Muscle of leg (tissue), 16 donors: ENCODE measurements at places on chromosomes 13 and 19.

GRCh38 chr19:35031072-35031881 is 1.0 kb downstream of the SCN1B start:
- DNase-seq, result peak; percentile 62

DNA sequence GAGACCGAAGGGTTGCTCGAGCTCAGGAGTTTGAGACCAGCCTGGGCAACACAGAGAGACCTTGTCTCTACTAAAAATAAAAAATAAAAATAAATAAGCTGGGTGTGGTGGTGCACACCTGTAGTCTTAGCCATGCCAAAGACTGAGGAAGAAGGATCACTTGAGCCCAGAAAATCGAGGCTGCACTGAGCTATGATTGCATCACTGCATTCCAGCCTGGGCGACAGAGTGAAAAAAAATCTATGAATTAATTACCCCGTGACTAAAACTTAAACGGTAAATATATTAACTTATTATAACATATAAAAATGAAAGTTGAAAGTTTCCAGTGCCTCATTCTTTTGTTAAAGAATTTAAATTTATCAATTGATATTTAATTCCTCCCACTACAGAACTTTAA is 273.7 kb downstream of the KLF12 start:
- no peak for DNase-seq

GRCh38 chr19:31057476-31057875 is 291.8 kb downstream of the TSHZ3 start:
- DNase-seq, result no peak

DNA sequence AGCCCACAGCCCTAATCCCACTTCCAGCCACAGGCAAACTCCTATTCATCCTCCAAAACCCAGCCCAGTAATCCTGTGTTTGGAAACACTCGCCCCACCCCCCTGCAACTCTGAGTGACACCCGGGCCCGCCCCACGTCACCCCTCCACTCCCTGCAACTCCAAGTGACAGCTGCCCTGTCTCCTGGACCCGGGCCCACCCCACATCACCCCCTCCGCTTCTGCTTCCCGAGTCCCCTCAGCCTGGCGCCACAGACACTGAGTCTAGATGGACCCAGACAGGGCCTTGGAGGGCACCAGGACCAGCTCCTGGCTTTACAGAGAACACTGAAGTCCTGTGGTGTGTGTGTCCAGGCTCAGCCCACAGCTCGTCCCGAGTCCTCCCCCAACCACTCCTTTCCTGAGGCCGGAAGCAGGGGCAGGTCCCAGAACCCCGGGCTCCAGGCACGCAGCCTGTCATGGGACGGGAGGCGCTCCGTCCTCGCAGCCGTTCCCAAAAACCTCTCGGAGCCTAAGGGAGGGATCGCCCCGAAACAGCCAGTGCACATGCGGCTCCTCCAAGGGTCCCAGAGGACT is 7.7 kb downstream of the REXO1 start:
- DNase-seq, result peak; percentile 73

DNA sequence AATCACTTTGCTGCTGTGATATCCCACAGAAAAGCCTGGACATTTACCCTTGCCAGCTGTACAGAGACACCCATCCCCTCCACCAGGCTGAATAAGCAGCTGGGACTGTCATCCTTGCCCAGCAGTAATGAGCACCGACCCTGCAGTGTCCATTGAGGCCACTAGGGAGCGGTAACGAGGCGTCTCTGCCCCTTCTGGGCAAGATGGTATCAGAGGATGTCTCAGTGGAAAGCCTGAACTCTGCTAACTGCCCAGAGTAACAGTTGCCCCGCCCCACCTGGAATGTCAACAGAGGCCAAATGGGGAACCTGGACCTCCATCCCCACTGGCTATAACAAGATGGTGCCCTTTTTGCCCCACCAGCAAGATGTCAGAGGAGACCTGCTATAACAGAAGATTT is 22.8 kb upstream of the CEACAM20 start:
- DNase-seq, result peak; percentile 4

GRCh38 chr13:110829486-110829885 is 85.4 kb downstream of the ANKRD10 start:
- no peak for DNase-seq

DNA sequence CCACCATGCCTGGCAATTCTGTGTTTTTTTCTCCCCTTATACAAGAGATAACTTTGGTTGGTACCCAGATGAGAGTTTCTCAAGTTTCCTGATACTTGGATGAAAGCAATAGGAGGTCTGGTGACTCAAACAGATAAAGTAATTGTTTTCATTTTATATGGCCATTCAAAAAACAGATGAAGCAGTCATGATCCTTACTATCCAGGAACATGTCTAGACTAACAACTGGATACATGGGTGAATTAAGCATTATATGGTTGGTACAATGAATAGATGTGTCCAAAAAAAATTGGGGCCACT is 8.5 kb downstream of the ZNF430 start:
- no peak for DNase-seq

GRCh38 chr13:98571955-98572662 is 4.8 kb downstream of the STK24 start:
- peak; percentile 59 for DNase-seq
